ENCODE measurements at places on chromosomes 5 and 9.
A peak's percentile ranks its signal among the peaks of the same experiment; 100 is the strongest.

- no peak for DNase-seq
These were observed 271.0 kb downstream of the FSTL4 start for GRCh38 chr5:133341296-133341695.

- DNase-seq: no peak
These were observed at the start of gene NIPAL4 for GRCh38 chr5:157459715-157460599. TSS of gene NIPAL4 (plus strand) at chr5:157460213. CDS start at chr5:157460321, 108 bp downstream.

- no peak for DNase-seq
These were observed 41.5 kb downstream of the BOD1 start for GRCh38 chr5:173574983-173575382.

DNA sequence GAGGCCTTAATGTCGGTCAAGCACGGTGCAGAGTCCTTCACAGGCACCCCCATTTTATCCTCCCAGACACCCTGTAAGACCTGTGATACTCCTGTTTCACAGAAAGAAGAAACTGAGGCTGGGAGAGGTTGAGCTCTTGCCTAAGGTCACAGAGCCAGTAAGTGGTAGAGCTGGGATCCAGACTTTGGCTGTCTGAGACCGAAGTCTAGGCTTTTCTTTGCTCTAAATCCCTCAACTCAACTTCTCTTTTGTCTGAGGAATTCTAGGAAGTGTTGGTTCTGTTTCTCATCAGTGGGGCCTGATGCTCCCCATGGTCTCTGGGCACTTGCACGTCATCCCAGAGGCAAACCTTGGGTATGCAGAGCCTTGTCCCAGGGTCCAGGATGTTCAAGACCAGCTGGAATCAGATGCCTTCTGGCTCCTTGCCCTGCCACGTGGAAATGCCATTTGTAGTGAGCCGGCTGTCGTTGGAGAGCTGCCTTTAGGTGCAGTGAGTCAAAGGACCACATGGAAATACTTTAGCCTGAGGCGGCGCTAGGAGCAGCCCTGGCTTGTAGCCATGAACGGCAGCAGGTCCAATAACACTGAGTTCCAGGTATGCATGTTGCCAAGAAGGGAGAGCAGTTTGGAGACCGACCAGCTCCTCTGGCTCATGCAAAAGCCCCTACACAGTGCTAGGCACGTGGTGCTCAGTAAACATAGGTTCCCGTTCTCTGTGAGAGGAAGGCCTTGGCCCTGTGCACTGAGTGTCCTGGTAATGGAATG is 9.2 kb downstream of the DCANP1 start:
- DNase-seq: peak; percentile 60

GRCh38 chr5:177610770-177611445 is 11.0 kb downstream of the B4GALT7 start:
- no peak for DNase-seq

GRCh38 chr5:143217065-143217803 is 186.3 kb downstream of the NR3C1 start:
- no peak for DNase-seq

- DNase-seq: no peak
These were observed 68.5 kb downstream of the OTULIN start for GRCh38 chr5:14732991-14733390.

DNA sequence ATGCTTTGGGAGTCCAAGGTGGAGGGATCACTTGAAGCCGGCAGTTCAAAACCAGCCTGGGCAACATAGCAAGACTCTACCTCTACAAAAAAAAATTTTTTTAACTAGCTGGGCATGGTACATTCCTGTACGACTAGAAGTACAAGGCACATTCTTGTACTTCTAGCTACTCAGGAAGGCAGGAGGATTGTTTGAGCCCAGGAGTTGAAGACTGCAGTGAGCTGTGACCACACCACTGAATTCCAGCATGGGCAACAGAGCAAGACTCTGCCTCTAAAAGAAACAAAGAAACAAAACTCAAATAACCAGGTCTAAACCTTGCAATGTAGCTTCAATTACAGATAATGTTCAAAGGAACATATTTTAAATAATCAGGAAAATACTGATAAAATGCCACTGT is 56.2 kb downstream of the SSBP2 start:
- DNase-seq: no peak

DNA sequence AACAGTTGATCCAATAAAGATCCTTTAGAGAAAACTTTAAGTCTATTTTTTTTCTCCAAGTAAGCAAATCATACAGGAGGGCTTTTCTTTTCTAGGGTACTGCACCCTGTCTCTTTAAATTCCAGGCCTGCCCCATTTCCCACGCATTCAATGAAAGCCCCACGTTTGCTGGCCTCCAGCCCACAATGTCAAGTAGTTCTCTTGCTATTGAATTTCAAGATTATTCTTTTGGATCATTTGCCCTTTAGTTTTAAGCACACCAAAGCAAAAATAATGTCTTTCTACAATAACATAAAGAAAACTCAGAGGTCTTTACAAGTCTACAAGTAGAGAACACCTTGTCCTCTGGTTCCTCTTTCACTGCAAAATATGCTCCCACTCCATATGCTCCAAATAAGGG is 15.6 kb downstream of the MLLT3 start:
- DNase-seq: peak; percentile 45

DNA sequence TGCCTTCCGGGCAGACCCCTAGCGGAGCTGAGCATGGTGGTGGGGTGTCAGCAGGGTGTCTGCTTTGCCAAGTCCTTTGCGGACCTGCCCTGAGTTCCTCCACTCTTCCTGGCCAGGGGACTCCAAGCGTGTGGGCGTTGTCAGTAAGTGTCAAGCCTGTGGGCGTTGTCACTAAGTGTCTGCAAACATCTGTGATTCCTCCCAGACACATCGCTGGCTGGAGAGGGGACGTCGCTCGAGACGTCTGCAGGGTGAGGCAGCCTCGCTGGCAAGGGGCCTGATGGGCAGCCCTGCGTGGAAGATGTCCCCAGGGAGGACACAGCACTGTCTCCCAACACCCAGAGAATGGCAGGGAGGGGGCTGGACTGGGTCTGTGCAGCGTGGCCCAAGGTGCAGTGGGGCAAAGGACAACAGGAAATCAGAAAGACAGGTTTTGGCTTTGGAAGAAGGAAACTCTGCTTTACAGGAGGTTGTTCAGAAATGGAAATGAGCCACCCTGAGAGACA is 28.8 kb downstream of the ADAMTSL2 start:
- peak; percentile 67 for DNase-seq

DNA sequence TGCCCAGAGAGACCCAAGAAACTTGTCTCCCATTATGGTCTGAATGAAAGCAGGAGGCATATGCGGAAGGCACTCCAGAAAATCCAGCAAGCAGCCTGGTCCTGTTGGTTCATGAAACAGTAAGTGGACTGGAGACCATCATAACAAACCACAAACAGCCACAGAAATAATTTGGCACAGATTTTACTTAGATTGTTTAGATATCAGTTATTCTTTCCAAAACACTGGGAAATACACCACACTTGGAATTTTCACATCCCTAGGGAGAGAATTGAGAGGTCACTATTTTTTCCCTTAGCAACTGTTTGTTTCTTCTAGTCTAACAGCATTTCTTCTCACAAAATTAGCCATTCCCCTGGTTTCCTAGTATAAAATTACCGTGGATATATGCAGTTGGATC is 300.8 kb downstream of the OSTF1 start:
- DNase-seq: no peak

DNA sequence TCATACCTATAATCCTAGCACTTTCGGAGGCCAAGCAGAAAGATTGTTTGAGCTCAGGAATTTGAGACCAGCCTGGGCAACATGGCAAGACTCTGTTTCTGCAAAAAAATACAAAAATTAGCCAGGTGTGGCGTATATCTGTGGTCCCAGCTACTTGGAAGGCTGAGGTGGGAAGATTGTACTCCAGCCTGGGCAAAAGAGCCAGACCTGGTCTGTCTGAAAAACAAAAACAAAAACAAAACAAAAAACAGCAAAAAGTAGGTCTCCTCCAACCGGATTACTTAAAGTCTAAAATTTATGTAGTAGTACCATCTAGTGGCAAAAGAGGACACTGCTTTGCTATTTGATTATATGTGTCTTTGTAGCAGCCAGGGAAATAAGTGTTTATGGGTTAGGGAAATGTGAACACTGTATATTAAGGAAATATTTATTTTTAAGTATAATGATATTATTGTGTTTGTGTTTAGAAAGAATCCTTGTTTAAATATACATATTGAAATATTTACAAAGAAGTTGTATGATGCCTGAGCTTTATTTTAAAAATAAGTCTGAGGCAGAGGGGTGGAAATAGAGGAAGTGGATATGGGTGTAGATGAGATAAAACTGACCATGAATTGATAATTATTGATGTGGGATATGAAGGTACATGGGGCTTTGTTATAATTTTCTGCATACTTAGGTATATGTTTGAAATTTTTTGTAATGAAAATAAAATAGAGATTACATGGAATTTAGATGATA is 20.0 kb downstream of the APC start:
- DNase-seq: no peak

GRCh38 chr5:140690941-140691924 is at the start of the genes HARS1 and HARS2:
TSS of gene HARS1 (minus strand) at chr5:140691370. CDS start at chr5:140691304, 66 bp downstream.
TSS of gene HARS2 (plus strand) at chr5:140691455. CDS start at chr5:140691649, 194 bp downstream.
- peak; percentile 89 for DNase-seq

- no peak for DNase-seq
These were observed 20.3 kb downstream of the ANXA2R start for GRCh38 chr5:43019614-43020398.

GRCh38 chr9:121169094-121169601 is 32.5 kb downstream of the RAB14 start:
- DNase-seq: no peak

GRCh38 chr5:151469992-151470391 is 22.6 kb downstream of the SLC36A1 start:
- no peak for DNase-seq

- no peak for DNase-seq
These were observed 152.8 kb upstream of the DAP start for GRCh38 chr5:10913841-10914240.

DNA sequence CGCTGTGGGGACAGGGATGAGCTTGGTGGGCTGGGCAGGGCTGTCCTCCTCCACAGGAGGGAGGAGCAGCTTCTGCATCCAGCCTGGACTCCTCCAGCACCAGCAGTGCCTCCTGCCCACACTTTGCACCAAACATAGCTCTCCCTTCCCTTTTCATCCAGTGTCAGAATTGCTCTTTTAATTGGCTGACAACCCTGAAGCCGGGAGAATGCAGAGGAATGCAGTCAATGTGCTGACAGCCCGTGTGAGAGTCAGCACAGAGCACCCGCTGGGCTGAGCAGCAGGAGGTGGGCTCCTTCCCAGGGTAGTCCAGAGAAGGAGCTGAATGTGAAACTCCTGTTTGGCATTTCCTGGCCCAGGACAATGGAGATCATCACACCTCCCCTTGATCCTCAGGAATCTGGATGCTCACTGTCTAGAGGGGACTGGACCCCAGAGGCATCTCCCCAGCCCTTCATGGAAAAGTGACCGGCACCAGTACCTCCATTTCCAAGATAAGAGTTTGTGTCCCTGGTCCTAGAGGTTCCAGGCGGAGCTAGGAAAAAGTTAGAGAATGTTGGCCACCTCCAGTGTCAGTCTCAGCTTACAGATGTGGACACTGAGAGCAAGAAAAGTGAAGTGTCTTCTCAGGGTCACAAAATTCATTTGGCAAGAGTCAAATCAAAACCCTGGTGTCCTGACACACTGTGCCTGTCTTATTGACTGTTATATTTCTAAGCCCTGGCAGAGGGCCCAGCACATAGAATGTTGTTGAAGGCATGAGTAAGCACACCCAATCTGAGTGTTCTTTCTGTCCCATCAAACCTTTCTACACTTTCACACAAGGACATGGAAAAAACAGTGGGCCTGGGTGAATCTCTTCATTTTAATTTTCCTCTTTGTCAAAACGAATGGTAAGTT is 202.1 kb downstream of the SNX18 start:
- DNase-seq: peak; percentile 59

GRCh38 chr5:170619869-170620268 is 116.0 kb downstream of the KCNIP1 start:
- no peak for DNase-seq

Data from left ventricle myocardium inferior (tissue), 1 donor.